ENCODE measurements at places on chromosomes 6 and 20.

- DNase-seq, result peak; percentile 36
Measured at GRCh38 chr20:25987073-25987927, 290.6 kb upstream of the ZNF337 start.

- no peak for DNase-seq
Measured at GRCh38 chr6:154805288-154805911, 72.2 kb downstream of the SCAF8 start.

DNA sequence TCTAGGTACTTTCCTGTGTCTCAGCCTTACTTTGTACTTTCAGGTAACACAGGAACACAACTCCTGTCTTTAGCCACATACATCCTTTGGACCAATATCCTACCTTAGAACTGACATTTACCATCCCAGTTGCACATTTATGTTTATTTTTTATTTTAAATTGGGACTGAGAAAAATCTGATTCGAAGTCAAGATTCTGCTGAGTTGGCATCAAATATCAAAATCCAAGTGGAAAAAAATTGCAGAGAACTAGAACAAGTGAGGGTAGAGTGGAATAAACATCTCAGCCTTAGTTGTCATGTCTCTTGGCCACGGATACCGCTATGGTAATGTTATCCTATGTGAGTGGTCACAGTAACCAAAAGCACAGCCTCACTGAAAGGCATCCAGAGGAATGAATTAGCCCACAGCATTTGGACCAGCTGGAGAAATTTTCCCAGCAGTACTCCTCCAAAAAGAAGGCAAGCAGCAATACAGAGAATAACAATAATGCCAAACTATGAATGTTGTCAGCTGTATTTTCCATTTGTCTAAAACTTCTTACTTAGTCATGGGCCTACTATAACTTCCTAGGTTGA, 17.6 kb upstream of the EYA4 start:
- no peak for DNase-seq

DNA sequence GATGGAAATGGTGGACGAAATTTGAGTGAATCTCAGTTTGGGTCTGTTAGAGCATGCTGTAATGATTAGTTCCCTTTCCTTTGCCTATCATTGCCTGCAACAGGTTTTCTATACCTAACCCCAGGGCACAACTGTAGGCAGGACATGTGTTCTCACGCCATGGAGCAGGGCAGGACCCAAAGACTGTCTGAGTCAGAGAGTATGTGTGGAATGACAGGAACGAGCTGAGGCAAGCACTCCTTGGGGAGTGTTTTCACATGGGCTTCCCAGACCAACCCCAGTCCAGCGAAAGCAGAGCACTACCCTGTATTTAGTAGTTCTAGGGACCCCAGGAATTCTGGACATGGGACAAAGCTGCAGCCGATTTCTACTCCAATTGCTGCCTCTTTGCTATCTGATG, 234.2 kb downstream of the HACE1 start:
- no peak for DNase-seq

All from activated T-cell treated with anti-CD3 and anti-CD28 coated beads for 4 hours (primary cell).